Fibroblast of lung (primary cell): ENCODE measurements at places on chromosomes 13 and 19.

- DNase-seq, result no peak
These were observed 113.9 kb downstream of the SLC7A1 start for GRCh38 chr13:29481603-29482002.

DNA sequence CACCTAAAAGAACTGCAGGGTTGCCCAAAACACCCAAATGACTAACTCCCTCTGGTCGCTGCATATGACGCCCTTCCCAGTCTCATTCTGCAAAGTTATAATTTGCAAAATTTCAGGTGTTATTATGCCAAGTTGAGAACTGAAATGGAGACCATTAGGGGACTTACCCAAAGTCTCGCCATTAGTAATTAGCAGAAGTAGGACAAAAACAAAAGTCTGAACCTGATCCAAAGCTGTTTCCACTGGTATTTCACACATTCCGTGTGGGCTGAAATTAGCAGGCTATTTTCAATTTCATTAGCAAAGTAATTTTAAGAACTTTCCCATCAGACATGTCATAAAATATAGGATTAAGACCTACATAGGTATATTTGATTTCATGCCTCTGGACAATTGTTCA is 6.8 kb downstream of the RUBCNL start:
- DNase-seq, result no peak

GRCh38 chr13:92459306-92459705 is 767.3 kb upstream of the GPC6 start:
- DNase-seq, result no peak

DNA sequence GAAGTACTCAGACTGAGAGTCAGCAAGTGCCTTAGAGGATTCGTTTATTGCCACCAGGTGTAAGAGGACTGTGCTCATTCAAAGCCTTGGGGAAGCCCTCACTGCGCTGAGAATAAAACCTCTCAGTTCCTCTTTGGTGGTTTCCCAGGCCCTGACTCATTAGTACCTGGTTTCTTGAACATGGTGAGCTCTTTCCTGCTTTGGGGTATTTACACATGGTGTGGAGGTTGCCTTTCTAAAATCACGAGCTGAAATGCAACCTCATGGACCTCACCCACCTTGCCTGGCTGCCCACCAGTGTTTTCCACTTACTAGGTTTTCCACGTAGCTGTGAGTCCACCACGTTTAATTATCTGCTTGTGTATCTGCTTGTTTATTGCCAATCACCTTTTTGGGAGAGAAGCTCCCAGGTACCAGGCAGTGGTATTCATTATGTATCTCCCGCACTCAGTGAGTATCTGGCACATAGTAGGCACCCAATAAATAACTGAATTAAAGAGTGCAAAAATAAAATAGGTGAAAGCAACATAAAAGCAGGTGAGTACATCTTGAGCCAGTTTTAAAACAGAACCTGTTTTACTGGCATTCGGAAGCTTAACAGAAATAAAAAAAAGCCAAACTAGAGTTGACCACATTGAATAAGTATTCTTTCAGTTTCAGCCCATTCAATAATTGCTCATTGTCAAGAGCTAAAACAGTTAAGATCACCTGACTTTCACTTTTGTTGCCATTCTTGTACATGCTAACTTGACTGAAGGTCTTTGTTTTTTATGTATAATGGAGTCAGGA is 533.0 kb downstream of the MYO16 start:
- DNase-seq, result no peak

- DNase-seq, result no peak
These were observed 237.9 kb downstream of the NALCN start for GRCh38 chr13:101178406-101178805.

DNA sequence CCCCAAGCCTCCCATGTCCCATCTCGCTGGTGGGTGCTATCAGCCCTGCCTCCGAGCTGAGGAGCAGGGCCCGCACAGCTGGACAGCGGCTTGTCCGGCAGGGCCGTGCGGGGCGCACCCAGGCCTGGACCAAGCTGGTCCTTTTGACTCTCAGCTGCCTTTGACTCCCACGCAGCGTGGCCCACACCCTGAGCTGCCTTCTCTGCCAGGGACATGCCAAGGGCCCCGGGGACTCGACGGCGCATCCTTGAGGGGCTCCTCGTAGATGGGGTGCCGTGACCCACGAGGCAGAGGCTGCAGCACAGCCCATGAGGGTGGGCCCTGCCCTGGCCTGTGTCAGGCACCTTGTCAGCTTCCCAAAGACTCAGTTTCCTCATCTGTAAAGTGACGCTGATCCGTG is 38.8 kb upstream of the F7 start:
- no peak for DNase-seq

DNA sequence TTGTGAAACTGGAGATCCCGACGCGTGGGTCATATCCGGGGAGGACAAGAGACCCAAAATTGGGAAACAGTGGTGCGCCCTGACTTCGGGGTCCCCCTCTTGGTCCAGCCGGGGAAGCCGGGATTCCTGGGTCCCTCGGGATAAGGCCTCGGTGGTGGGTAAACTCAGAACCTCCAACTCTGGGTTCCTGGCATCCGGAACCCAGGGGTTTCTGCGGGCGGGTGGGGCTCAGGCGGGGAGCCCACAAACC is 688 bp downstream of the ZFP36 start:
- DNase-seq, result no peak

GRCh38 chr19:33311326-33311682 is 9.0 kb upstream of the CEBPA start:
- no peak for DNase-seq

DNA sequence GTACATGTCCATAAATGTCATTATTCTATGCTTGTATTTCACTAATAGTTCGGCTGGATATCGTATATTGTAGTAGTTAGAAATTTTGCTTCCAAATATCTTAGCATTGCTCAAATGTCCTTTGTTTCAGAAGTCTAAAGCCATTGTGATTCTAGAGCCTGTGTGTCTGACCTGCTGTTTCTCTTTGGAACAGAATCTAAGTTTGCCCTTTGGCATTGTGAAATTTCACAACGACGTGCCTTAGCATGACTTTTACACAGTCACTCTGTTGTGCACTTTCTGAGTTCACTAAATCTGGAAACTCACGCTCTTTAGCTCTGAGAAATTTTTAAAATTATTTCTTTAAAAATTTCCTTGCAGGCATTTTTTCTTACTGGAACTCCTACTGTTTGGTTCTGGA is 152.2 kb downstream of the TBC1D4 start:
- no peak for DNase-seq

DNA sequence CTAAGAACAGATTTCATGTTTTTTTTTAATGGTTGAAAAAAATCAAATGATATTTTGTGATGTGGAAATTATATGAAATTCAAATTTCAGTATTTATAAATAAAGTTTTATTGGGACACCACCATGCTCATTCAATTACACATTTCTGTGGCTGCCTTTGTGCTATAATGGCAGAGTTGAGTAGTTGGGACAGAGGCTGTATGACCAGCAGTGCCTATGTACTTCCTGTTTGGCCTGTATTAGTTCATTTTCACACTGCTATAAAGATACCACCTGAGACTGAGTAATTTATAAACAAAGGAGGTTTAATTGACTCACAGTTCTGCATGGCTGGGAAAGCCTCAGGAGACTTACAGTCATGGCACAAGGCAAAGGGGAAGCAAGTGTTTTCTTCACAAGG is 33.6 kb downstream of the AKAP11 start:
- no peak for DNase-seq

DNA sequence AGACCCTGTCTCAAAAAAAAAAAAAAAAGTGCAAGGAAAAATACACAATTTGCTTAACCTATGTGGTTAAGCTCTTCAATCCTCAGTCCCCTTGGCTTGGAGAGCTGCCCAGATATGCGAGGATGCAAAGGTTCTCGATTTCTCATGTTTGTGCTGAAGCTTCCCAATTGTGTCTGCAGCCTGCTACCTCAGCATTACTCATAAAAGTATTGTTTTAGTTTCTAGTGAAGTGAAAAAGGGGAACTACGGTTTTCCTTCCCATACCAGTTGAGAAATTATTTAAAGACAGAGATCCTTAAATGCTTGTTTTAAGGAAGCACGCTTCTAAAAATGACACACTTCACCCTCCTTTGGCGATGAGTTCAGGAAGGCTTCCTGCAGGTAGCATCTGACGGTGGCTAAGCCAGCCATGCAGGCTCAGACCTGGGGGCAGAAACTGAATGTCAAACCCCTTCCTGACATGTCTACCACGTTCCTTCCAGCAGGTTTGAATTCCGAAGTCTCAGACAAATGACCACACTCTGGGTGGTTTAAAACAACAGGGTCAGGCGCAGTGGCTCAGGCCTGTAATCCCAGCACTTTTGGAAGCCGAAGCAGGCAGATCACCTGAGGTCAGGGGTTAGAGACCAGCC is 47.9 kb downstream of the RUBCNL start:
- DNase-seq, result peak; percentile 27
